Kidney glomerular epithelial cell (primary cell): ENCODE measurements at places on chromosomes 11 and 22.

- peak; percentile 95 for DNase-seq
Measured at GRCh38 chr22:30310881-30311771, 15.6 kb downstream of the TBC1D10A start.

GRCh38 chr11:116499396-116500003, 273.3 kb downstream of the BUD13 start:
- DNase-seq, result peak; percentile 41

DNA sequence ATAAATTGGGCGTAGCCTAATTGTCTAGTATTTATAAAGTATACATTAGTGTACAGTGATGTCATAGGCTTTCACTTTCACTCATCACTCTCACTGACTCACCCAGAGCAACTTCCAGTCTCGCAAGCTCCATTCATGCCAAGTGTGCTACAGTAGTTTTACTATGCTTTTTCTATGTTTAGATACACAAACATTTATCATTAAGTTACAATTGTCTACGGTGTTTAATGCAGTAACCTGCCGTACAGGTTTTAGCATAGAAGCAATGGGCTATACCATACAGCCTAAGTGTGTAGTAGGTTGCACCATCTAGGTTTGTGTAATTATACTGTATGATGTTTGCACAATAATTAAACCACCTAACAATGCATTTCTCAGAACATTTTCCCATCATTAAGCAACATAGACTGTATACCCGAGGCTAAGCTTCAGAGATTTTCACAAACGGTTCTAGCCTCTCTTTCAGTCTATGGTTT, 17.5 kb downstream of the OR9G1 start:
- DNase-seq, result no peak

GRCh38 chr22:19631899-19632667, 82.2 kb upstream of the SEPTIN5 start:
- no peak for DNase-seq

DNA sequence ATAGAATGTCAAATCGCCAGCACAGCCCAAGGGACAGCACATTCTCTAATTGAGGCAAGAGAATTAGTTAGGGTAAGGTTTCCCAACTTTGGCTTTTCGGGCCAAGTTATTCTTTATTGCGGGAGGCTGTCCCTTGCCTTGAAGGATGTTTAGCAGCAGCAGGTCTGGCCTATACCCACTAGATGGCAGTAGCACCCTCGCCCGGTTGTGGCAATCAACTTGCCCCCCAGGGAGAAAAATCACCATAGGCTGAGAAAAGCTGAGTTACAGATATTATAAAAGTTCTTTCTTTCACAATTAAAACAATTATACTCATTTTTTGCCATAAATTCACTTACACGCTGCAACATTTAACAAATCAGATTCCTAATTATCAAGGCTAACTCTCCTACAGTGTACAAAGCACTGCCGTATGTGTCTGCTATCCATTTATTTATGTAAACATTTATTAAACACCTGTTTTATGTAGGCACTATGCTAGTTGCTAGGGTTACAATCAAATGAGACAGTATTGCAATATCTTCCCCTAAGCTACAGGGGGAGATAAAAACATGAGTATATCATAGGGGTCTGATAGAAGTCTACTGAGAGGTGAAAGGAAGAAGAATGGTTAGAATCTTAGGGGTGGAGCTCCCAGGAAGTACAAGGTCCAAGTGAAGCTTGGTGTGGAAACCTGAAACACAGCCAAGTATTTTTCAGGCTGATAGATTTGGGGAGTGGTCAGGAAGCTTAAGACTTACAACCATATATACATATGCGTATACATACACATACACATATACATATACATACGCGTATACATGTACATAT, 452.3 kb downstream of the RAB38 start:
- DNase-seq, result peak; percentile 21

DNA sequence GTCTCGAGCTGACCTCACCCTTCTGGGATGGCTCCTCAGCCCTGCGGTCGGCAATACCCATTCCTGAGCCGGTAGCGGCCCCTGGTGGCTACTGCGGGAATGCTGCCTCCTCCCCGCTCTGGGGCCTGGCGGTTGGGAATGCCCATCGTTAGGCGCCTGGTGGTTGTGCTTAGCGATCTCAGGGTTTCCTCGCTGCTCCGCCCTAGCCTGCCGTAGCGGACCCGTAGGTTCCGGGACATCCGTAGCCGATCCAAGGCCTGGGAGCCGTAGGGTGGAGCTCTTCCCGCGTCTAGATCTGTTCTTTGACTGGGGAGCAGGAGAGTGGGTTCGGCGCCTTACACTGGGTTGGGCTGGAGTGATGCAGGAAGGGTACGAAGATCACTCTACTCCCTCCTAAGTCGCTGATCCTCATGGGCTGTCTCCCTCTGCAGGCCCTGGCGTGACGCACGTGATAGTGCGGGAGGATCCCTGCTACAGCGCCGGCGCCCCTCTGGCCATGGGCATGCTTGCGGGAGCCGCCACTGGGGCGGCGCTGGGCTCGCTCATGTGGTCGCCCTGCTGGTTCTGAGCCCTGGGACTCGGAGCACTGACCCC, 14.8 kb downstream of the PLEKHB1 start:
- DNase-seq, result peak; percentile 79

GRCh38 chr22:35995348-35995747, 33.3 kb downstream of the RBFOX2 start:
- no peak for DNase-seq

DNA sequence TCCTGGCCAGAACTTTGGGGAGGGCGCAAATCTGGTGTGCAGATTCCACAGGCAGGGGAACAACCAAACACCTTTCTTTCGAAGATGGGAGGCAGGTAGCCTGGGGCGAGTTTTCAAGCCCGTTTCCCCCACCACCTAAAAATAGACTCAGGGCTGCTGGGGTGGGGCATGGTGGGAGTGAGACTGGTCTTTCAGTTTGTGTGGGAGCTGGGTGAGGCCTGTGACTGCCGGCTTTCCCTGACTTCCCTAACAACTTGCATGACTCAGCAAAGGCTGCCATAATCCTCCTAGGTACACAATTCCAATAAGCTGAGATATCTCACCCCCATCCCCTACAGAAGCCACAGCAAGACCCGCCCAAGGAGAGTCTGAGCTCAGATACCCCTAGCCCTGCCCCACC, 4.3 kb upstream of the OR5B12 start:
- no peak for DNase-seq

DNA sequence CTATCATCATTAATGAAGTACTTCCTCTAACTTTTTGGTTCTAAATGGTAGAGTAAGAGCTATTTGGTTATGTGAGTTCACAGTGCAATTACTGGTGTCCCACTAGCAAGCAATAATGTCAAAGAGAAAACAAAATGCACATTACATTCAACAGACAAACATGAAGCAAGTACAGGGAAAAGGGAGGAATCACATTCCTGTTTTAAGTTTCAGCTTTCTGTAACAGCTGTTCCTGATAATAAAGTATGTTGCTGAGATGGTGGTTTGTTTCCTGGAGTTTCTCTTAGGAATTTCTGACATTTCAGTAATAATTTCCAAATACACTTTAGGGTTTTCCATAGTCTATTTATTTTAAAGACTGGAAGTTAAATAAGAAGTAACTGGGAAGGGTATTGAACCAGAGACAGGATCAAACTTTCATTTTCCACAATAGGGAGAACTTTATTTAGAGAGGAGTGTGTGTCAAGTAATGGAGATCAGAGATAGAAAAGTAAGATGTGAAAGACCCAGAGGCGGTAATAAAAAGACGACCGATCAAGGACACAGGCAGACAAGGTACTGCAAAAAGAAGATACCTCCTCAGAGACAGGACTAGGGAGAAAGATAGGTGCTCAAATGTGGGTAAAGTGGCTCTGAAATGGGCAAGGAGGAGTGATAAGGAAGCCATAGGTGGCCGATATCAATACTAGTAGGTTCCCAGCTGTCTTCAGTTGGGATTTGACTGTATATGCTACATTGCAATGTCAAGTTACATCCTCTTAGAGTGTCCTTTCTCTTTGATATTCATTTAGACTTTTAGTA, 20.8 kb upstream of the CLNS1A start:
- no peak for DNase-seq

- DNase-seq, result no peak
Measured at GRCh38 chr11:120028897-120029258, 109.0 kb downstream of the TRIM29 start.

GRCh38 chr22:39175353-39176142, 23.1 kb upstream of the CBX7 start:
- DNase-seq, result peak; percentile 4

GRCh38 chr11:74255741-74256375, 55.6 kb downstream of the P4HA3 start:
- peak; percentile 38 for DNase-seq

GRCh38 chr11:86035164-86035563, 33.7 kb downstream of the PICALM start:
- no peak for DNase-seq
